ENCODE measurements at places on chromosomes 16 and 17. TPM values are rescaled to one million over a fixed set of nuclear protein-coding genes. Genes with fewer than 3 reads are reported as not detected.

The HBZ gene
- total RNA-seq, result not detected

The KRT37 gene
- total RNA-seq, result not detected

The CACNG4 gene
- 10.1 TPM for total RNA-seq

The TBC1D3L gene
- 59.1 TPM for total RNA-seq

The CEP112 gene
- total RNA-seq, result 16.9 TPM

The GUCY2D gene
- total RNA-seq, result 0.34 TPM

All from mesothelial cell of epicardium (in vitro differentiated cells).